Body of pancreas (tissue), 4 donors: ENCODE measurements at places on chromosomes 3 and 15. TPM values are rescaled to one million over a fixed set of nuclear protein-coding genes. Genes with fewer than 3 reads are reported as not detected.

DNA sequence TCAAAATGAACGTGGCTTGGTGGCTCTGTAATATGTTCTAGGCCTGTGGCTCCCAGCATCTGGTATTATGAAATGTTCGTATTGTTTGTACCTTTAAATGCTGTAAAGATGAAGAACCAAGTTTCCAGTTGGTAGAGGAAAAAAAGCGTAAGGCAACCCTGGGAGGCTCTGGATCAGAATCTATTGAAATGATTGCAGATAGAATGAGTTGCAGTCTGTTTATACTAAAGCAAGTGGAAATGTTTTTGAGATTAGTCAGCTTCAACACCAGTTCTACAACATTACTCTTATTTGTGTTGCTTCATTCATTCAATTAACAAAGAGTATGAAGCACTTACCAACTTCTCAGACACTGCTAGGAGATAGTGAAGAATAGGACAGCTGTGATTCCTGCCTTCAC, 5.3 kb downstream of the ARL6IP5 start:
- peaks cover 94% of the 10 kb centered on the region for H3K4me1 ChIP-seq
- no peak overlapping the region for H3K4me3 ChIP-seq
- no peaks in the 10 kb centered on the region for H3K36me3 ChIP-seq
- H3K27ac ChIP-seq: peak overlapping the region; percentile 0
- no peak for DNase-seq

The STAB1 gene
- total RNA-seq: 50.4 TPM

The PARP15 gene
- 0.52 TPM for total RNA-seq

DNA sequence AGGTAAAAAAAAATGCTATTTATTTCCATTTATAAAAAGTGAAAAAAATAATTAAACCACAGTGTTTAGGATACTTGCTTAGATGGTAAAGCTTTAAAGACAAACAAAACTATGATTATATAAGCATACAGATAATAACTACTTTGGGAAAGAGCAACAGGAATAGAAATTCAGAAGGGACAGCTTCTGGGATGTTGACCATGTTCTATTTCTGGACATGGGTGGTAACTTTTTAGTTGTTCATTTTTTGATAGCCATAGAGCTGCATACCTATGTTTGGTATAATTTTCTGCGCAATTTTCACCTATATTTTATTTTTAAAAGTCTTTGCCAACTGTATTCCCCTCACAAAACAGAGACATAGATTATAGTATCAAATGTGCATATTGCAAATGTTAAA, 572.0 kb upstream of the NR2F2 start:
- no peaks in the 10 kb centered on the region for H3K36me3 ChIP-seq
- no peaks in the 10 kb centered on the region for H3K27me3 ChIP-seq
- no peak for DNase-seq

The NDN gene
- 19.4 TPM for total RNA-seq

DNA sequence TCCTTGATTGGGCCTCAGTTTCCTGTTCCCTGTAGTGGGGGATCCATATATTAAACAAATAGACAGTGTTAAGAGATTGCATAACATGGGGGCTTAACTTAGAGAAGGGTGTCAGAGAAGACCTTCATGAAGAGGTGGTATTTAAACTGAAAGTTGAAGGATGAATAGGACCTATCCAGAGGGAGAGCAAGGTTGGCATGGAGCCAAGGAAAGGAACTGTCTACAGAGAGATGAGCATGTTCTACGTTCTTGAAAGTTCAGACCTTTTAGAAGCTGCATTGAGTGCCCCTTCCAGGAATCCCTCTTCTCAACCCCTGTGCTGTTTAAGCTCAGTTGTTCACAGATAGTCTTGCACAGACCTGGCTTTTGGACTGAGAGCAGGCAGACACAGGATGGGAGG, 2.4 kb downstream of the HTD2 start:
- no peaks in the 10 kb centered on the region for H3K36me3 ChIP-seq
- peaks cover 23% of the 10 kb centered on the region for H3K4me1 ChIP-seq
- no peak overlapping the region for H3K4me3 ChIP-seq
- no peak overlapping the region for H3K27ac ChIP-seq

The HYKK gene
- 8.3 TPM for total RNA-seq

The CCR8 gene
- not detected for total RNA-seq

The SKOR1 gene
- total RNA-seq: 0.78 TPM

- no peak overlapping the region for H3K27ac ChIP-seq
- no peak for DNase-seq
- no peak overlapping the region for H3K4me3 ChIP-seq
- no peaks in the 10 kb centered on the region for H3K27me3 ChIP-seq
- no peaks in the 10 kb centered on the region for H3K4me1 ChIP-seq
Observed at GRCh38 chr3:13161021-13161759, 88.0 kb upstream of the IQSEC1 start.

DNA sequence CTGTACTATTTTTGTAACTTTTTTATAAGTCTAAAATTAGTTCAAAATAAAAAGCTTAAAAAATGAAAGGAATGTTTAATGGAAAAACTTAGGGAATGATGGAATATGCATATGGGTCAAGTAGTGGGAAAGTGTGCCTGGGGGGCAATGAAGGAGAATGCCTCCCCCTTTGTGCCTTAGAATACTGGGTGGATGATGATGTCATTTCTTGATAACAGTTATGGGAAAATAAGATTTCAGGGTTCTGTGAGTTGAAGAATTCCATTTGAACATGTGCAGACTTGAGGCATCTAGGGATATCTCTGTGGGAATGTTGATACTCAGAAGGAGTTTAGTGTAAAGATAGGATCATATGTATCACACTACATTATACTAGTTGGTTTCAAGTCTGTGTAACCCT, 13.8 kb downstream of the WDR93 start:
- DNase-seq: no peak
- no peaks in the 10 kb centered on the region for H3K27me3 ChIP-seq
- H3K4me3 ChIP-seq: no peak overlapping the region
- H3K4me1 ChIP-seq: no peaks in the 10 kb centered on the region
